ENCODE measurements at places on chromosomes 11 and 22.

- peak; percentile 91 for DNase-seq
These were observed 23.4 kb downstream of the LRRC55 start for GRCh38 chr11:57205041-57205641.

DNA sequence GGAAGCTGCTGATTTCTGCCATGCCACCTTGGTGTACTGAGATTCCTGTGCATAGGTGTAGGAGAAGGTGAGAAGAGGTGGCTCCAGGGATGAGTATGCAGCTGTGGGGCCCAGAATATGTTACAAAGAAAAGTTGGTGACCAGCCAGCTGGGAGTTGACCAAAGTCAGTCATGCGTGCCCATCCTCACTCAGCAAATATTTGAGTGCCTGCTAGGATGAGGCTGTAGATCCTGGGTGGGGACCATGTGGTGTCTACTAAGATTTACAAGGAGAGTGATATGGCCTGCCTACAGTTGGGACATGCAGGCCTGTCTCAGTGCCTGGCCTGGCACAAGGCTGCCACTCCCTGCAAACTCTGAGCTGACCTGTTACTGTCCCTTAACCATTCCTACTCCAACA lies 19.4 kb downstream of the RNF185 start:
- peak; percentile 59 for DNase-seq

GRCh38 chr22:31753005-31753633 lies 700 bp upstream of the DEPDC5 start:
- peak; percentile 22 for DNase-seq

- no peak for DNase-seq
These were observed 72.6 kb upstream of the CADM1 start for GRCh38 chr11:115576606-115577380.

DNA sequence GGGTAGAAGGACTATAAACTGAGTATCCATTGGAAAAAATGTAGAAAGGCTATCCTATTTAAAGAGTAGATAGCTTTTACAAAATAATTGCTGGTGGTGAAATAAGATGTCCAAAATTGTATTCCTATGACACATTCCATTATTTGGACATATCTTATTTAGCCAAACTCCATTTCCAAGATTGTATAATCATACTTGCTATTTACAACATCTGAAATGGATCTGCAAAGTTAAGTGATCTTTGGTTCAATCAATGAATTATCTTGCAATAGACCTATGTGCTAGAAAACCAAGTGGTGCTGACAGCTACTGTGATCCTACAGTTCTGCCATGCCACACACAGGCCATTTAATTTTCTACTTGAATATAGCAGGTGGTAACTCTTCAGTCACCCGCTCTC lies 11.0 kb upstream of the BLID start:
- DNase-seq, result no peak

Measured in AG20443 (cell line).